ENCODE measurements at places on chromosomes 5 and 9. TPM values are rescaled to one million over a fixed set of nuclear protein-coding genes. Genes with fewer than 3 reads are reported as not detected.

The ARID3C gene
- 5.3 TPM for total RNA-seq

GRCh38 chr5:179257176-179257682 is 88.0 kb downstream of the ADAMTS2 start:
- DNase-seq, result no peak

DNA sequence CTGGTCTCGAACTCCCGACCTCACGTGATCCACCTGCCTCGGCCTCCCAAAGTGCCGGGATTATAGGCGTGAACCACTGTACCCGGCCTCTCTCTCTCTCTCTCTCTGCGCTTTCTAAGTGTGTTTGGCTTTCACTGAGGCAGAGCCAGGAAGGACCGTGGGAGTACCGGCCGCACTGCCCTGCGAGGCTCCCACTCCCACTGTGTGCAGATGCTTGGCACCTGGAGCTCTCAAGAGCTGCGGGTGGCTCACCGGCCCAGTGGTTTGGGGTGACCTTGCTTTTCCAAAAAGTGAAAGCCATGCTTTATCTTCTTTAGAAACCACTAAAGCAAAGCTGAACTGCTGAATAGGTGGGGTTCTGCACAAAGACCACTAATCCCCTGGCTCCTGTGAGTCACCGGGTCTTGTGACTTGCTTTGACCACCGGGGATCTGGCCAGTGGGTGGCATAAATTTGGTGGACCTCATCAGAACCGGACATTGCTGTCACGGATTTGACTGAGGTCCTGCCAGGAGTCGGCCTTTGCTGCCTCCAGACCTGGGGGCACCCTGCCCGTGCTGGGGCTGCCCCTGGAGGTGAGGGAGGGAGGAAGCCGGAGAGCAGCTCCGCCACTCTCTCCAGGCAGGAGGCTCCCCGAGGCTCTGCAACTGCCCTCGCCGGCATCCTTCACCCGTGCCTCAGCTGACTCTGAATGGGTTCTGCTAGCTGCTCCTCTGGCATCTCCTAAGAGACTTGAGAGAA is 228.9 kb downstream of the FANCC start:
- peak; percentile 54 for DNase-seq

- no peak for DNase-seq
Observed at GRCh38 chr5:161414037-161414436, 132.5 kb downstream of the GABRB2 start.

DNA sequence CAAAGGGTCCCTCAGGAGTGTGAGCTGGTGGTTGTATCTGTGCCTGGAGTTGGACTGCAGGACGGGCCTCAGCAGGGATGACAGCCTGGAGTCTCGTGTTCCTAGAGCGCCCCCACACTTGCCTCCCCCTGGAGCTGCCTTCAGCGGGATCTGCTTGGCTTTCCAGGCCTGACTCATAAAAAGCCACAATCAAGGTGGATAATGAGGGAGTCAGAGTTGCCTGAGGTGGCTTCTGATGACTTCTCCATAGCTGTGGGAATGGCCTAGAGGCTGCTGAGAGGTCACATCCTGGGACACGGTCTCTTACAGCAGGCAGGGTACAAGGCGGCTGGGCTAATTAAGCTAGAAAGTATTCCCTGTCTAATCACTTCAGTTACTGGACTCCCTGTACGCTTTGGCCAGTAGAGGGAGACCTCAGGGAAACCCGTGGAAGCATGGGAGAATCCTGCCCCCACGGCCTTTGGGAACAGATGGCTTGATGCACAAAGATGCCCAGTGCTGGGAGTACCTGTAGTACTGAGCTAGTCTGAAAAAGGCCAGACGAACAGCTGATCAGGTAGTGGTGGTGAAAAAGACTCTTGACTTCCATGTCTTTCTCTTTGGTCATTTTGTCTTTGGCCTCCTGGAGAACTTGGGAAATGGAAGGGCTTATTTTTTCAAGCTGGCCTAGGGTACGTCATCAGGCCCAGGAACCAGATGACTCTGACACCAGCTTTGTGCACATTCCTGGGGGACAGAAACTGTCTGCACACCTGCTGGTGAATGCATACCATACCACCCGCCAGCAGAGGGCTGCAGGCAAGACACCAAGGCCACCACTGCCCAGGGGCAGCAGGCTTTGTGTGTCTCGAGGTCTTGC is 16.1 kb upstream of the FRRS1L start:
- peak; percentile 58 for DNase-seq

DNA sequence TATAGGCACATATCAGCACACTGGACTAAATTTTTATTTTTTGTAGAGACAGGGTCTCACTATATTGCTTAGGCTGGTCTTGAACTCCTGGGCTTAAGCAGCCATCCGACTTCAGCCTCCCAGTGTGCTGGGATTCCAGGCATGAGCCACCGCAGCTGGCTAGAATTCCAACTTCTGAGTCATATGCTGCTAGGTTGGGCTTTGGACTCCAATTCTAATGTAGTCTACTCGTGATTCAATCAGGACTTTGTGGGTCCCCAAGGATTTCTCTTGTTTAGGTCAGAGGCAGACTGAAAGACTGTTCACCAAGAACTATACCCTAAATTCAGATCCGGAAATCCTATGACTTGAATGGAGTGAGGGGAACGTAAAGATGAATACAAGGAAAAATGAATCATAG is 68.2 kb upstream of the CHD1 start:
- no peak for DNase-seq

Measured in neural progenitor cell (in vitro differentiated cells).